Upper lobe of left lung (tissue), 6 donors: ENCODE measurements at places on chromosomes 3 and 15. TPM values are rescaled to one million over a fixed set of nuclear protein-coding genes. Genes with fewer than 3 reads are reported as not detected.

The ZPLD1 gene
- not detected for total RNA-seq

DNA sequence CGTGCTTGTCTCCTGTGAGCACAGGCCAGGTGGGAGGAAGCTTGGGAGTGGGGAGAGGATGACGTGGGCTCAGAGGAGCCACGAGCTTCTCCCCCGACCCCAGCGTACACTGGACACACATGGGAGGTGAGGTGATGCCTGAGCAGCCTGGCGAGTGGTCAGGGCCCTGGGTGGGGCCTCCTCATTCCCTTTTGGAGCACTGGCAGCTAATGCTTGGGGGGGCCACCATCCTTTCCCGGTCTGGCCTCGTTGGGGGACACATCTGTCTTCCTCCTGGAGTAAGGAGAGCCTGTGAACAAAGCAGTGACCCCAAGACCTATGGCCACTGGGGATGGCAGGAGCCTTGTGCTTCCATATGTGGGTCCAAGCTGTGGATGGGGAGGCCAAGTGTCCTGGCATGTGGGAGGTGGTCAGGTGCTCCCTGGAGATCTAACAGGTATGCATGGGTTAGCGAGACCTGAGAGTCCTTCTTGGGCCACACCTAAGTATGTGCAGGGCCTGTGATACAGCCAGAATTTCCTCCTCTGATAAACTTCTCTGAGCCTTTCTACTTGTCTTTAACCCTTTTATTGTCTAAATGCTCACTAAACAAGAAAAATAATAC is 9.5 kb downstream of the KLF13 start:
- no peak overlapping the region for H3K4me3 ChIP-seq
- no peaks in the 10 kb centered on the region for H3K27me3 ChIP-seq
- H3K4me1 ChIP-seq = peaks cover 100% of the 10 kb centered on the region
- DNase-seq = no peak

DNA sequence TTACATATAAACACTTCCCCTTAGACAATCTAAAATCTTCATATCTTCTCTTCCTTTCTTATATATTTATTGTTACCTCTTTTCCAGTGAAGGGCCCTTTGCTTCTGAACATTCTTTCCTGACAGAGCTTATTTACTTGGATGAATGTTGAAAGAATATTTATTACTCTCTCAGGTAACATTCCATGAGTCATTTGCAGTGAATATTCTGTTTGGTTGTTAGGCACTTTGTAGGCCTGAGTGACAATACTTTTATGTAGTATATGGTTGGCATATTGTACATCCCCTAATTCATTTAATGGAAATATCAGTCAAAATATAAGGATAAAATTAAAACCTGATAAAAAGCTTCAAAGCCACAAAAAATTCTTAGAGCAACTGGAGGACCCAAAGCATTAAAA is 260.9 kb upstream of the KCNMB2 start:
- no peaks in the 10 kb centered on the region for H3K27me3 ChIP-seq
- H3K4me1 ChIP-seq = no peaks in the 10 kb centered on the region
- H3K4me3 ChIP-seq = no peak overlapping the region
- DNase-seq = no peak
- H3K36me3 ChIP-seq = no peaks in the 10 kb centered on the region

DNA sequence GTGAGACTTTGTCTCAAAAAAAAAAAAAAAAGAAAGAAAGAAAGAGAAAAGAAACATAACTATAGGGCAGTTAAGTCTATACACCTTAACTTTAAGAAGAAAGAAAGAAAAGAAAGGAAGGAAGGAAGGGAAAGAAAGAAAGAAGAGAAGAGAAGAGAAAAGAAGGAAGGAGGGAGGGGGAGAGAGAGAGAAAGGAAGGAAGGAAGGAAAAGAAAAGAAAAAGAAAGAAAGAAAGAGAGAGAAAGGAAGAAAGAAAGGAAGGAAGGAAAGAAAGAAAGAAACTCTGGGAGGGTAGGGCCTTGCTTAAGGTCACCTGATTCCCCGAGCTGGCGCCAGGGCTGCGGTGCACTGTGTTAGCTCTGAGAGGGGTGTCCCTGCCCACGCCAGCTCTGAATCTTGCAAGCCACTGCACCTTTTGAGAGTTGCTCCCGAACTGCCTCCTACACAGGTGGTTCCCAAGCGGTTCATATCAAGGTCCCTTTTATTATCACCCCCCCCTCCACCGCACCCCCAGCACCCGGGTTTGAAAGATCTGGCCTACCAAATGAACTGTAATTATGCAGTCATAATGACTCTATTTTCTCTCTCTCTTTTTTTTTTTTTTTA is 39.2 kb upstream of the VPS8 start:
- no peaks in the 10 kb centered on the region for H3K36me3 ChIP-seq
- H3K4me1 ChIP-seq = no peaks in the 10 kb centered on the region
- no peak for DNase-seq
- peak overlapping the region; percentile 59 for H3K27ac ChIP-seq
- H3K27me3 ChIP-seq = no peaks in the 10 kb centered on the region

GRCh38 chr15:78307976-78308375 is 8.6 kb upstream of the SKIC8 start:
- no peaks in the 10 kb centered on the region for H3K36me3 ChIP-seq
- H3K27ac ChIP-seq = no peak overlapping the region
- DNase-seq = no peak
- no peaks in the 10 kb centered on the region for H3K27me3 ChIP-seq

DNA sequence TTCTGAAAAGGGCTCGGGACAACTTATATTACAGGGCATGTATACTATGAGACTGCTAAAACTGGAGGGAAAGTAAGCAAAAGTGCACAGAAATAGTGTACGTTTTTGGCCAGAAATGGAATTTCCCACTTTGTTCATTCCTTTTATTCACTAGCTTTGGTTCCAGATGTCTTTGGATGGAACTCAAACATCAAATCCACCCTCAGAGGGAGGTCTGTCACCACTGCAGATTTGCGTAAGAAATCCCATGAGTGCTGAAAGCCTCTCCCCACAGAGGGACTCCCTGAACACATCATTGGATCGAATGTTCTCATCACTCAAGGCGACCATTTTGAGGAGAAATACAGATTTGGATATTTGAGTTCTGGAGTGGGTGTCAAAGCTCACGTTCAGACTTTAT is 71.6 kb downstream of the FEM1B start:
- H3K36me3 ChIP-seq = no peaks in the 10 kb centered on the region
- no peak overlapping the region for H3K27ac ChIP-seq
- H3K4me3 ChIP-seq = no peak overlapping the region
- H3K4me1 ChIP-seq = no peaks in the 10 kb centered on the region
- no peaks in the 10 kb centered on the region for H3K27me3 ChIP-seq
- no peak for DNase-seq
